ENCODE measurements at places on chromosomes 2 and 18.
A peak's percentile ranks its signal among the peaks of the same experiment; 100 is the strongest.

DNA sequence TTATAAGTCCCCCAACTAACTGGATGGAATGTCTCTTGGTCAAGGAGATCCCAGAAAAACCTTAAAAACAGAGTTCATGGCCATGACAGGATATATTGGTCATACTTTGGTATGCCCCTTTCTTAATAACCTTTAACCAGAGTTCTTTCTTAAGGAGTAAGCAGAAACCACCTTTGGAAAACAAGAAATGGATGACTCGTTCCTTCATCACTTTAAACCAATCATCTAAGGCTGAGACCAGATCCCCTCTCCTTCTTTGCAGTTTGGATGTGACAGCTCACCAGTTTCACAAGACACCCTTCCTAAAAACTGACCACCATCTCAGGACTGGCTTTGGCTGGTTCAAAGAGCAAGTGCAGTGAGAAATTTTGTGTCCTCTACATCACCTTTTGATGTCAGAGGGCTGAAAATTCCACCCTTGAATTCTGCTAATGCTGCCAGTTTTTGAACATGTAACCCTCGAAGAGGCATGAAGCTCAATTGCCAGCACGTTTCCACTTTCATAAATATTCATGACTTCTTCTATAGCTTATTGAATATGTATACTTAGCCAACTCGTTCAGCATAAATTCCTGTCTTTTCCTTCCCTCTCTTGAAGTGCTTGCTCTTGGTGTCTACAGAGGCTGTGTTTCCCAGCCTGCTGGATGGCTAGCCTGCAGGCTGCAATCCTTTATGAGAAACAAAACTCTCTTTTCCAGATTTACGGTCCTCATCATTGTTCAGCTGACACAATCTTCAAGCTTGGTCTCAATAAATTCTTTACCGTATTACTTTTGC is 1323.5 kb upstream of the TMEFF2 start:
- DNase-seq, result no peak

- DNase-seq, result peak; percentile 3
Measured at GRCh38 chr2:220192994-220193753, 565.7 kb downstream of the SLC4A3 start.

- no peak for DNase-seq
Measured at GRCh38 chr18:62118328-62118727, 68.5 kb downstream of the PIGN start.

- no peak for DNase-seq
Measured at GRCh38 chr18:75247611-75248421, 37.2 kb downstream of the TSHZ1 start.

GRCh38 chr2:9030190-9030589 is 26.7 kb upstream of the MBOAT2 start:
- no peak for DNase-seq

DNA sequence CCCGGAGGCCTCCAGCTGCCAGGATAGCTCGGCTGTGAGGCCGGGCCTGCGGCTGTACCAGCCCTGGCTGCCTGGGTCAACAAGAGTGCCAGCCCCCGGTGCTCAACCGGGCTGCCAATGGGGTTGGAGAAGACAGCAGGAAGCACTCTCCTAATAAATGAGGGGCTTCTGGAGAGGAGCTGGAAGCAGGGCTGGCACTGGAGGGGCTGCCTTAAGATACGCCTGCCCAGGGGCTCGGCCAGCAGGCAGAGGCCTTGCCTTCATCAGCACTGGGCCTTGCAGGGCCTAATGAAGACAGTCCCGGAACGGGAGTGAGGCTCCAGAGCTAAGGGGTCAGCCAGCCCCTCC is 73.6 kb downstream of the TEX51 start:
- no peak for DNase-seq

DNA sequence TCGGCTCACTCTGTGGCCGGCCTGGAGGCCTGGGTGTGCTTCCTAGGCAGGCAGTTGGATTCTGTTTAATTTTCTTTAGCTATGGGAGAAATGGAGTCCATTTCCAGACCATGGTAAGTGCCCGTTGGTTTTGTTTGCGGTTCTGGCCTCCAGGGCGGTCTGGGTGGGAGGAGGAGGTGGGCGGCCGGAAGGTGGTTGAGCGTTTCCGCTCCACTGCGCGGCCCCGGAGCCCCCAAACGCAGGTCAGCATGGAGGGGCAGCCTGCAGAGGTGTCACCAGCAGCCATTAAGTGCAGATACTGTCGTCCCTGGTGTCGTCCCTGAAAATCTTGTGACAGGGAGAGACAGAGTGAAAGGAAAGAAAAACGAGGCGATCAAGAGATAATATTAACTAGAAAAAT is 303.9 kb downstream of the GBX2 start:
- DNase-seq, result peak; percentile 71
